ENCODE measurements at places on chromosomes 12 and 14. TPM values are rescaled to one million over a fixed set of nuclear protein-coding genes. Genes with fewer than 3 reads are reported as not detected.

The ACRBP gene
- 10.3 TPM for polyA plus RNA-seq

The TEX22 gene
- 0.57 TPM for polyA plus RNA-seq

The TUBA1B gene
- polyA plus RNA-seq: 479 TPM

GRCh38 chr14:36755756-36756155, 94.1 kb downstream of the PAX9 start:
- DNase-seq: no peak
- H3K4me1 ChIP-seq: no peaks in the 10 kb centered on the region
- H3K27me3 ChIP-seq: no peaks in the 10 kb centered on the region
- no peaks in the 10 kb centered on the region for H3K36me3 ChIP-seq

DNA sequence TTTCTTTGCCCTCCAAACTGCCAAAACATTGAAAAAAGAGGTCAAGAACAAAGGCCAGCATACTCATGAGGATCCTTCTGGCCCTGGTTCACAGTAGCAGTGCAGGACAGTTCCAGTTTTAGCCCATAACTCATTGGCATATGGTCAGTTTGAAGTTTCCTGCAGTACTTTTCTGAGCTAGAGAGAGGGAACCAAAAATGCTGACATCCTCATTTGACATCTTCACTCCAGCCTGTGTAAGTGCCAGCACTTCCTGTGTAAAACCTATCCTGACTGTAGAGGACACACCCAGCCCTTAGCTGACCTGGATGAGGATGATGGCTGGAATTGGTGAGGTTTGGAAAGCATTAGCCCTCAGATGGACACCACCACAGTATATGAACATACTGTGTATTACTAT, 84.1 kb downstream of the FGD4 start:
- H3K4me3 ChIP-seq: no peak overlapping the region
- H3K27me3 ChIP-seq: no peaks in the 10 kb centered on the region
- peak overlapping the region; percentile 50 for H3K27ac ChIP-seq
- DNase-seq: peak; percentile 62

DNA sequence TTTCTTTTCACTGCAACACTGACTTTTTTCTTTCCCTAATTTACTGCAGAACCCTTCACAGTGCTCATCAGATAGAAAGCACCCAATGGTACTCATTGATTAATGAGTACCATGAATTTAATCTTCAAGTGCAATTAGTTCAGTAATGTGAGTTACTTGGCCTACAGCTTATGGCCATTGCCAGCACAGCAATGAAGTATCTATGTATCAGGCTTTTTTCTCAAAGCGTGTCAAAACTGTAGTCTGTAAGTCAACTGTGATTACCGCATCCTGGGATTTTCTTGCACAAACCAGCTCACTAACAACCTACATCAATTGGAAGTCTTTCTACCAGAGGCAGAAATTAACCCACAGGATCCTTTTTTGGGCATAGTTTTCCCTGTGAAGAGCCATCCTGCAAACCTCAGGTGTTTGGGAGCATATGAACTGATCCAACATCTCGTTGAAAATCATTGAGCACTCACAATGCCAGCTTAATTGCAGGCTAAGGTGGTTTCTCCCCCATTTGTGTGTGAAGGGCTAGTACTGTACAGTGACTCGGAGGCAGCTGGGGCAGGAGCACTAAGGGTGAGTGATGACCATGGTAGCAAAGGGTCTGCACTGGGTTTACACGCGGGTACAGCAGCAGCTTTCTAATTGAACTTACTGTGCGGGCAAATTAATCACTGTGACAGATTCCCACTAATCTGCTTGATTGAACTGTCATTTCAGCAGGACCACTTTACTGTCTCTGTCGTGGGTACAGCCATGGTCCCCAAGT, 619.3 kb downstream of the SNAPC1 start:
- no peak for DNase-seq
- no peak overlapping the region for H3K4me3 ChIP-seq
- no peak overlapping the region for H3K27ac ChIP-seq
- H3K4me1 ChIP-seq: no peaks in the 10 kb centered on the region
- H3K27me3 ChIP-seq: no peaks in the 10 kb centered on the region
